ENCODE measurements at places on chromosomes 1 and 21. TPM values are rescaled to one million over a fixed set of nuclear protein-coding genes. Genes with fewer than 3 reads are reported as not detected.

DNA sequence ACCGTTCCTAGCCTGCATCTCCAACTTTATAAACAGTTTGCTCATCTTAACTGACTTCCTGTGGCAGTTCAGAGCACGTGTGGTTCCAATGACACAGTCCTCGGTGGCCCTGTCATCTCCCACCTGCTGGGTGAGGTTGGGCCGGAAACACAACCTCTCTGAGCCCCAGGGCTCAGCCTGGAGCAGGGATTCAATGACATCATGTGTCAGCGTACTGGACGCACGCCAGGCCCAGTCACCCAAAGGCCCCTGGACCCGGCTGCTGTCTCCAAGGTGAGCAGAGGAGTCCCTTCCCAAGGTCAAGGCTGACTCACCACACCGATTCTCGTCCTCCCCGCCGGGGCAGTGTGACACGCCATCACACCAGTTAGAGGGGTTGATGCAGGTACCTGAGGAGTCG, 19.9 kb downstream of the TMPRSS2 start:
- H3K4me1 ChIP-seq, result no peaks in the 10 kb centered on the region
- H3K27me3 ChIP-seq, result no peaks in the 10 kb centered on the region
- no peaks in the 10 kb centered on the region for H3K36me3 ChIP-seq
- DNase-seq, result no peak

GRCh38 chr1:212475151-212475550, 42.4 kb downstream of the NENF start:
- no peaks in the 10 kb centered on the region for H3K36me3 ChIP-seq
- H3K27me3 ChIP-seq, result no peaks in the 10 kb centered on the region
- no peak for DNase-seq
- no peak overlapping the region for H3K4me3 ChIP-seq

DNA sequence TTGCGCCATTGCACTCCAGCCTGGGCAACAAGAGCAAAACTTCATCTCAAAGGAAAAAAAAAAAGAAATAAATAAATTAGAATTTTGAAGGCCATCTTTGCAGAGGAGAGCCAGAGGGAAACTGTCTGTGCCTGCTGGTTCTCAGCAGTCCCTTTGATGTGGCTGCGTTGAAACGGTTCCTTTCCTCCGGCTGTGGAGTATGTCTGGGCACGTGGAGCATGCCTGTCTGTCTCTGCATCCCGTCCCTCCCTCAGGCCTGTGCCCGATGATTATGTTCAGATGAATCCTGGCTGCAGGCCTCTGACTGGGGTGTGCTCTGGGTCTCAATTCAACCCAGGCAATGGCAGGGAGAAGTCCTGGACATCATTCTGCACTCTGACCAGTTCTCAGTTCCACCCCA, 33.4 kb downstream of the KIAA1614 start:
- H3K4me1 ChIP-seq, result no peaks in the 10 kb centered on the region
- H3K27me3 ChIP-seq, result no peaks in the 10 kb centered on the region
- DNase-seq, result no peak
- H3K4me3 ChIP-seq, result no peak overlapping the region

DNA sequence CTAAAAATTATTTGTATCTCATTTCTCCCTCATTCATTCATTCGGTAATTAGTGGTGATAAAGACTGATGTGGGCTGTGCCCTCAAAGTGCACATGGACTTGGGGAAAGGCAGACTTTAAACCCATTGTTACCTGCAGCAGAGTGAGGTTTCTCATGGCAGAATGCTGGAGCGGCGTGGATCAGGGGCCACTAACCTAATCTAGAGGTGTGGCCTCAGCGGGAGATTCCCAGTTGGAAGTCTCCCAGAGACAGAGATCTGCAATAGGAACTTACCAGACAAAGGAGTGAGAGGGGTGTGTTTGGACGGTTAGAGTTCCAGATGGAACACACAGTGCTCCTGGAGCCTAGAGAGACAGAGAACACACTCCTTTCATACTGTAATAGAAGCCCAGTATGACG, 73.5 kb downstream of the VPS26C start:
- no peak overlapping the region for H3K4me3 ChIP-seq
- no peaks in the 10 kb centered on the region for H3K4me1 ChIP-seq
- no peak for DNase-seq
- H3K27me3 ChIP-seq, result no peaks in the 10 kb centered on the region
- H3K27ac ChIP-seq, result no peak overlapping the region
- peaks cover 53% of the 10 kb centered on the region for H3K36me3 ChIP-seq

DNA sequence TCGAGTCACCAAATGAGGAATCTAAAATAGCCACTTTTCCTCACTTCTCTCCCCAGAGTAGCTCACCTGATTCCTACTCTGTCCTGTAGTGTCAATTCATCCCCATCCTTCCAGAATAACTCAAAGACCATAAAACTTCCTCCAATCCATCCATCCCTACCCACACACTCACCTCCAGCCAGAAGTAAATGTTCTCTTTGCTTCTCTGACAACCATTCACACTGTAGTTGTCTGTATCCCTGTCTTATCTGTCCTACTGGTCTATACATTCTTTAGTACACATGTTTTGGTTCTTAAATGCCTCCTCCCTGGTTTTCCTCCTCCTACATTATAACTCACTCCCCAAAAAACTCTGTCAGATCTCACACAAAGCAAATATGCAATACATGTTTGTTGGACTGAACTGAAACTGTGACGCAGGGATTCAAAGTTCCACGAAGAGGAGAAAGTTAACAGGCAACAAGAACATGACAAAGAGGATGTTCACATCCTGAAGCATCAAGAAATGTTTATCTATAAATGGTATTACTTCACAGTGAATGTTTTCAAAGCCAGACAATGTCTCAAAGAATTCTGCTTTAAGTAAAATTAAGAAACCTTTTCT, 11.0 kb downstream of the TP53BP2 start:
- H3K36me3 ChIP-seq, result no peaks in the 10 kb centered on the region
- H3K4me3 ChIP-seq, result no peak overlapping the region
- peaks cover 71% of the 10 kb centered on the region for H3K4me1 ChIP-seq
- peak; percentile 83 for DNase-seq
- H3K27me3 ChIP-seq, result no peaks in the 10 kb centered on the region

DNA sequence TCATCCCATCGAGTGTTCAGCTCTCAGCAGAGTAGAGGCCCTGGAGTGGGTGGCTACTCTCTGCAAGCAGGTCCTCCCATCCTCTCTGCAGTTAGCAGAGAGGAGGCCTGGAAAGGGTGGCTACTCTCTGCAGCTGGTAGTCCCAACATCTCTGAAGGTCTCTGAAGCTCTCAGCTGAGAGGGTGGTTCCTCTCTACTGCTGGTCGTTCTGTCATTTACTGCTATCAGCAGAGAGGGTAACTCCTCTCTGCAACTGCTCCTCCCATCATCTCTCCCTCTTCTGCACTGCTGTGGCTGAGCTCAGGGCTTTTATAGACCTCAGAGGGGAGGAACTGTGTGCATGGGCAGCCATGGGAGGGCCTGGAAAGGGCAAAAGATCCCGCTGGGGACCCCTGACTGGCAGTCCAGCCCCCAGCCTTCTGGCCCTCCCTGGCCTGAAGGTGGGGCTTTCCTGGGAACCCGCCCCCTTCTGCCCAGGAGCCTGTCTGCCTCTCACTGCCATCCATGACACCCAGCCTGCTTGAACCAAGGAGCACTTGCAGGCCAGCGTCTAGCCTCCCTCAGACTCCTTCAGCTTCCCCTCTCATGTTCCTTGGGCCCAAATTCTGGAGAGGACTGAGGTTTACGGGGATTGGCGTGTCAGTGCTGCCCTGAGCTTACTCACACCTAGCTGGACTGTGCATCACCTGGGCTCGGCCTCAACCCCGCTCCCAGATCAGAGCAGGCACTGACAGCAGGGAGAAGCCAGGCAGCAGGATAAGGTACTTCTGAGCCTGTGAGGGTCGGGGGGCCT, 898.3 kb upstream of the NEGR1 start:
- H3K36me3 ChIP-seq, result no peaks in the 10 kb centered on the region
- no peak for DNase-seq
- H3K4me3 ChIP-seq, result no peak overlapping the region
- no peaks in the 10 kb centered on the region for H3K4me1 ChIP-seq
- H3K27ac ChIP-seq, result no peak overlapping the region

GRCh38 chr1:185144233-185144632, 12.5 kb downstream of the TRMT1L start:
- no peaks in the 10 kb centered on the region for H3K27me3 ChIP-seq
- H3K4me3 ChIP-seq, result no peak overlapping the region
- H3K27ac ChIP-seq, result no peak overlapping the region
- H3K4me1 ChIP-seq, result no peaks in the 10 kb centered on the region
- no peak for DNase-seq

DNA sequence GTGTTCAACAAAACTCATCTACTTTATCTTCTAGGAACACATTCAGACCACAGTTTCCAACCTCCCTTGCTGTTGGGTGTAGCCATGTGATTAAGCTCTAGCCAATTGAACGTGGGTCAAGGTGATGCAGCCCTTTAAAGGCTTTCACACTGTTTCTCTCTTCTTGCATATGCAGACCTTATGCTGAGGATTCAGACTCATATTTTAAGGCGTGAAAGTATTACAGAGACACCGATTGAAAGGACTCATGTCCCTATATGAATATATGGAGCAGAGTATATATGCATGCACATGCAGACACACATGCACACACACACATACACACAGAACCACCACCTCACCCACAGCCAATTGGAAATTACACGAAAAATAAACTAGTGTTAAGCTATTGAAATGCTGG, 214.3 kb upstream of the NR5A2 start:
- H3K27me3 ChIP-seq, result no peaks in the 10 kb centered on the region
- H3K36me3 ChIP-seq, result no peaks in the 10 kb centered on the region
- no peak overlapping the region for H3K27ac ChIP-seq
- no peak overlapping the region for H3K4me3 ChIP-seq
- no peak for DNase-seq
- peaks cover 6% of the 10 kb centered on the region for H3K4me1 ChIP-seq

- peaks cover 33% of the 10 kb centered on the region for H3K36me3 ChIP-seq
- H3K4me3 ChIP-seq, result peak within 1 kb of the TSS; percentile 23
- peak; percentile 63 for DNase-seq
- peaks cover 7% of the 10 kb centered on the region for H3K27me3 ChIP-seq
- peak within 1 kb of the TSS; percentile 94 for H3K27ac ChIP-seq
Measured at GRCh38 chr1:32335790-32336590, at the start of gene MARCKSL1. Gene MARCKSL1 (minus strand): TSS chr1:32336233. CDS start chr1:32336033, 200 bp downstream.

DNA sequence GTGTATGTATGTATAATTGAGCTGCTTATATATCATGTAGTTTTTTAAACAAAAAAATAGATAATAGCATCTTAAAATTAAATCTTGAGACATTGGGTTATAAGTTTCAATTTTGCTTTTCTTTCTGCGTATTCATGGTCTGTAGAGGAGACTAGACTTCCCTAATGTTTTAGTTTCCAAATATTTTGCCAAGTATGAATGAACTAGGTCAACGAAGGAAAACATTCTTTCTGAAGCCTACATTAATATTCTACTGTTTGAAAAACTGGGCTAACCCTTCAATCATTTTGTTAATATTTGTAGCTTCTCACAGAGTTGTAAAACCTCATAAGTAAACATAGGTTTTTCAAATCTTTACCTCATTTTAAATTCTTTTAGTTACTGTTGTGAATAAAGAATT, 592.7 kb downstream of the USP25 start:
- H3K4me1 ChIP-seq, result no peaks in the 10 kb centered on the region
- no peaks in the 10 kb centered on the region for H3K27me3 ChIP-seq
- H3K36me3 ChIP-seq, result no peaks in the 10 kb centered on the region
- H3K4me3 ChIP-seq, result no peak overlapping the region

- H3K36me3 ChIP-seq, result no peaks in the 10 kb centered on the region
- no peak overlapping the region for H3K27ac ChIP-seq
- no peak for DNase-seq
- H3K4me1 ChIP-seq, result peaks cover 30% of the 10 kb centered on the region
Measured at GRCh38 chr1:157153746-157154145, 15.6 kb upstream of the ETV3 start.

- no peaks in the 10 kb centered on the region for H3K4me1 ChIP-seq
- no peak for DNase-seq
Measured at GRCh38 chr1:211685823-211686222, 10.4 kb upstream of the NEK2 start.

- no peak overlapping the region for H3K27ac ChIP-seq
- peaks cover 26% of the 10 kb centered on the region for H3K36me3 ChIP-seq
- H3K4me1 ChIP-seq, result peaks cover 8% of the 10 kb centered on the region
- no peak overlapping the region for H3K4me3 ChIP-seq
Measured at GRCh38 chr1:156004843-156005584, 15.7 kb downstream of the SSR2 start.

- H3K27ac ChIP-seq, result peak overlapping the region; percentile 88
- no peaks in the 10 kb centered on the region for H3K27me3 ChIP-seq
- DNase-seq, result peak; percentile 50
- H3K4me1 ChIP-seq, result peaks cover 69% of the 10 kb centered on the region
Measured at GRCh38 chr1:198669023-198669698, 30.3 kb downstream of the PTPRC start.

- peaks cover 34% of the 10 kb centered on the region for H3K4me1 ChIP-seq
- no peak for DNase-seq
- H3K36me3 ChIP-seq, result peaks cover 14% of the 10 kb centered on the region
- H3K27ac ChIP-seq, result no peak overlapping the region
- no peaks in the 10 kb centered on the region for H3K27me3 ChIP-seq
- peak overlapping the region; percentile 97 for H3K4me3 ChIP-seq
Measured at GRCh38 chr1:220093361-220094015, 444 bp upstream of the IARS2 start.

DNA sequence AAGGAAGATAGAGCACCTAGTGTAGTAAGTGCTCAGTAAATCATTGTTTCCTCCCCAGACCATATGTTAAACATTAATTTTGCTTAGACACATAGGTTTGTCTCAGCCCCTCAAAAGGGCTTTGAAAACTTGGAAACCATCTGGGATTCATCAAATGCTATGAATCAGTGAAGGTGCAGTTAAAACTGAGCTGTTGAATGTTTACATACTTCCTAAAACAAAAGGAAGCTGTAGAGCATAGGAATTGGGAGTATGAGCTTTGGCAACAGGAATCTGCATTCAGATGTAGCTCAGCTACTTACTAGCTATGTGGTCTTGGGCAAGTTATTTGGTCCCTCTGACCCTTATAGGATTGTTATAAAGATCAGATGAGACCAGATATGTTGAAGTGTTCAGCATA, 18.7 kb upstream of the PODN start:
- H3K27me3 ChIP-seq, result no peaks in the 10 kb centered on the region
- H3K4me1 ChIP-seq, result no peaks in the 10 kb centered on the region
- no peak for DNase-seq
- no peak overlapping the region for H3K27ac ChIP-seq

GRCh38 chr1:246772686-246773085, 48.5 kb downstream of the SCCPDH start:
- no peaks in the 10 kb centered on the region for H3K4me1 ChIP-seq
- no peaks in the 10 kb centered on the region for H3K27me3 ChIP-seq
- no peak for DNase-seq
- no peak overlapping the region for H3K27ac ChIP-seq
- peaks cover 91% of the 10 kb centered on the region for H3K36me3 ChIP-seq

Gene CLDN14
- polyA plus RNA-seq, result not detected

Gene TCHHL1
- not detected for polyA plus RNA-seq

Gene TNFRSF25
- 3.1 TPM for polyA plus RNA-seq

Gene FCER1G
- polyA plus RNA-seq, result 4,191 TPM

Gene PRR9
- polyA plus RNA-seq, result not detected

Gene PTGFR
- 0.10 TPM for polyA plus RNA-seq

Gene UMODL1
- polyA plus RNA-seq, result not detected

Gene SPRR5
- not detected for polyA plus RNA-seq

Gene PTAFR
- polyA plus RNA-seq, result 347 TPM

Gene PRRX1
- polyA plus RNA-seq, result not detected

Gene OSCP1
- 0.25 TPM for polyA plus RNA-seq

Measured in CD14-positive monocyte (primary cell).